ENCODE measurements at places on chromosomes 12 and 14.

- DNase-seq = no peak
These were observed 336.4 kb downstream of the CCER1 start for GRCh38 chr12:90618586-90618985.

GRCh38 chr14:97851428-97851995, 1054.3 kb downstream of the VRK1 start:
- no peak for DNase-seq

GRCh38 chr12:14892726-14893505, 7.3 kb upstream of the MGP start:
- peak; percentile 12 for DNase-seq

DNA sequence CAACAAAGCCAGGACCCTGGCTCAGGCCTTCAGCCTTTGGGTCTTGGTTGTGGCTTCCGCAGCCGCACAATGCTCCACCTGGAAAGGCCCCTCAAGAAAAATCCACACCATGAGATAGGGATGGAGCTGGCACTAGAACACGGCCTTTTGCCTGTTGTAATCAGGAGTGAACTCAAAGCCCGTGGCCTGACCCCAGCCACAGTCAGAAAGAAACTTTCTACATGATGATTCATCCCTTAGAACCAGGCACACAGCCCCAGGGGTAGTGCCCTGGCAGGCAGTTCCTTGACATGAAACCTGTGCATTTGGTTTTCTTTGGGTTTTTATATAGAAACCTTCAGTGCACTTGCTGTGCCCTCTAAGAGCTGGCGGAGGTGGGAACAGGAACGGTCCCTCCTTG, 5.1 kb downstream of the CLMN start:
- no peak for DNase-seq

- no peak for DNase-seq
These were observed 1.8 kb downstream of the ALX1 start for GRCh38 chr12:85281636-85282312.

DNA sequence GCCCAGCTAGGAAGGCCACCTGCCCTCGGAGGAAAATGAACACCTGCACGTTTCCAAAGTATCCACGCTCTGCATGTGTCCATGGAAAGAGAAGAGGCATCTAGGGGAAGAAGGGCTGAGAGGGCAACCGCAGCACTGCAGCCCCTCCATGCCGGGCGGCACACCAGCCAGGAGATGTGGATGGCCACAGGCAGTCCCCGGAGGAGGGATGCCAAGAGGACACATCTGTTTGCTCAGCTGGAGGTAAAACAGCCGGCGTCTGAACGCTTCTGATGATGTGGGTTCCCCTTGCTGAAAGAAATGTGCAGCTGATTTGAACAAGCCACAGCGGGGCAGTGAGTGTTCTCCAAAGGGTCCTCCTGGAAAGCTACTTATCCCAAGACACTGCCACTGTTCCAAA, 34.0 kb downstream of the CHGA start:
- DNase-seq = no peak

- DNase-seq = no peak
These were observed 11.5 kb downstream of the UBC start for GRCh38 chr12:124902916-124903315.

GRCh38 chr12:30994274-30994673, 67.7 kb downstream of the TSPAN11 start:
- DNase-seq = no peak

DNA sequence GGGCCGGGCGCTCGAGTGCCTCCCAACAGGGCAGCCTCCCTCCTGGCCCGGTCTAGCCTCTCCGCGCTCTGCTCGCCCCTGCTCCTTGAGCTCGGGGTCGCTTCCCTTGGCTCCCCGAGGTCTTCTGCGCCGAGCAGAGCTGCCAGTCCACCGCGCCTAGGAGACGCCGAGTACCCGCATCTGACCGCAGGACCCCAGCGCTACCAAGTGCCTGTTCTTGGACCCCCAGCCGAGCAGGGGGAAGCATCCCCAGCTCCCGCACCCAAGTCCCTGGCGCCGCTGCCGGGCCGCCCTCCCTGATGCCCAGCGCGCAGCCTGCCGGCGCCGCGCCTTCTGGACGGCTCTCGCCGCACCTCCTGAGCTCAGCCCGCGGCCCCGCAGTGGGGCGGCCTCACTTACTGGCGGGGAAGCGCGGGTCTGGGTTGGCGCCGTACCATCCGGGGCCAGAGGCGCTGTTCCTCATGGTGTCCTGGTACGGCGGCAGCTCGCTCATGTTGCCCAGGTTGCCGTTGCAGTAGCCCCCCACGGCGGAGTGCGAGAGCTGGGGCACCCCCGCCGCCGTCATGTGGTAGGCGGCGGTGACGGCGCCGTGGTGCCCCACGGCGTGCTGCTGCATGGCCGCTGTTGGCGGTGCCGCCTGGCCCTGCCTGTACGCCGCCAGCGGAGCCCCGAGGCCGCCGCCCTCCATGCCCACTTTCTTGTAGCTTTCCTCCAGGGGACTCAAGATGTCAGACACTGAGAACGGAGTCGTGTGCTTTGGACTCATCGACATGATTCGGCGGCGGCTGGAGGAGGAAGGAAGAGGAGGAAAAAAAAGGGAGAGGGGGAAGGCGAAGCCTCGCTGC, 1.2 kb downstream of the NKX2-1 start:
- no peak for DNase-seq

DNA sequence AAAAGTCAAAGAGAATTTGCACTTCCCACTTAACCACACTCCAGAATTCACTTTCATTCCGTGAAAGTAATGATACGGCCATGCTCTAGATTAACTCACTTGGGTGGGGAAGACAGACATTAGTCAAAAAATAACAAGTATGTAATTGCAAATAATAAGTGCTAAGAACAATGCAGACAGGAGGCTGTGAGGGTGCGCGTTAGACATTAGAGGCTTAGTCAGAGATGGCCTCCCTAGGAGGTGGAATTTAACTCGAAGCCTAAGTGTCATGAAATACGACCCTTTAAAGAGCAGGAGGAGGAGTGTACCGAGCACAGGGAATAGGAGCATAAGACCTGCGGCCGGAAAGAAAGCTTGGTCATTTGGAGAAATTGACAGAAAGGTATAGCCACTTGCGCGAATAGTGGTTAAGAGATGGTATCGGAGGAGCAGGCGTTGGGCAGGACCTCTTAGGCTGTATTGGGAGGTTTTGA, 628 bp downstream of the SNRPF start:
- no peak for DNase-seq

Measured in nucleus accumbens (tissue), 56 donors.